ENCODE measurements at places on chromosomes 16 and 17.

DNA sequence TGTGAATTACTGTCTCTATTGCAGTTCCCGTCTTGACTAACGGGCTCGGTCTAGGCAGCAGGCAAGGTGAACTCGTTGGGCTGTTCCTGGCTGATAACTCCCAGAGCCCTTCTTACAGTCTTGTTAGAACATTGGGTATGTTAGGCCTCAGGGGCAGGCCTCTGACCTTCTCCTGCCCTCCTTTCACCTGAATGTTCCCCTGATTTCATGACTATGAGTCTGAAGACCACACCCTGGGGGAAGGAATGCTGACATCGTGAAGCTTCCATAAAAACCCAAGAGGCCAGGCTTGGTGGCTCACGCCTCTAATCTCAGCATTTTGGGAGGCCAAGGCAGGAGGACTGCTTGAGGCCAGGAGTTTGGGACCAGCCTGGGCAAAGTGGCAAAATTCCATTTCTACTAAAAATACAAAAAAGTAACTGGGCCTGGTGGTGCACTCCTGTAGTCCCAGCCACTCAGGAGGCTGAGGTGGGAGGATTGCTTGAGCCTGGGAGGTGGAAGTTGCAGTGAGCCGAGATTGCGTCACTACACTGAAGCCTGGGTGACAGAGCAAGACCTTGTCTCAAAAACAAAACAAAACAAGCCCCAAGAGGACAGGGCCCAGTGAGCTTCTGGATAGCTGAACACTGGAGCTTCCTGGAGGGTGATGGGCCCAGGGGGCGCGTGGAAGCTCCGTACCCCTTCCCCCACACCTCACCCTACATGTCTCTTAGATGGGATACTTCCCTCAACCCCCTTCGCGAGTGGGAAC, 47.8 kb upstream of the FBXO47 start:
- no peak for DNase-seq

DNA sequence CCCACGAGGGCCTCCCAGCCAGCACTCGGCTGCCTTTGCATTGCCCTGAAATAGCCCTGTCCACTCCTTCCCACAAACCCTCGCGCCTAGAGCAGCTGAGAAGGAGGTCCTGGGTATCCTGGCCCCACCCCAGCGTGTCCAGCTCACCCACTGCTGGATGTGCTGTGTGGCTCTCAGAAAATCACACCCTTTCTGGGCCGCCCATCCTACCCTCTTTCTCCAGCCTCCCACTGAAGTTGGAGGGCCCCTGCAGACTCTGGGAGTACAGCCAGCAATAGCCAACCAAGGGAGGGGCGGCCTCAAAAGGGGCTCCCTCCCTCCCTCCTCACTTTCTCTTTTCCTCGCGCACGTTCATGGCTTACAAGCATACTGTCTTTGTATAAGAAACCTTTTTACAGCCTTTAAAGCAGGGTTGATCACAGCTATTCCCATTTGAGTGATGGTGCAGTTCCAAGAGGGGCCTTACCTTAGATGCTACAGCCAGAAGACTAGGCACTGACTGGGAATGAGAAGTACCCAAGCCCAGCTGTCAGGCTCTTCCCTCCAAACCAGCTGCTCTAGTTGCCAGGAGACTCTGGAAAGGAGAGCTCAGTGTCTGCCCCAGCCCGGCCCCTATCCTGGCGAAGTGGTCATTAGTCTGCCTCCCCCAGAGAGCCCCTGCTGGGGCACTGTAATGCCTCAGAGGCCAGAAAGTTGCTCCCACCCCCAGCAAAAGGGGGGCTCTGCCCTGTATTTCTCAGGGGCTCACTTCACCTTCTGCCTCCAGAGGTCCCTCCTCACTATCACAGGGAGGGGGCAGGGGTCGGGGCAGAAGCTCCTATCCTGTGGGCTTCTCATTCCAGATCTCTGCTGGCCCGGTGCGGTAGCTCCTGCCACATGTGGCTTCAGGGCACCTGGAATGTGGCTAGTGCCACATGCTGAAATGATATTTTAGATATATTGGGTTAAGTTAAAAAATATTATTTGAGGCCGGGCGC, 38.1 kb downstream of the DCAKD start:
- no peak for DNase-seq

DNA sequence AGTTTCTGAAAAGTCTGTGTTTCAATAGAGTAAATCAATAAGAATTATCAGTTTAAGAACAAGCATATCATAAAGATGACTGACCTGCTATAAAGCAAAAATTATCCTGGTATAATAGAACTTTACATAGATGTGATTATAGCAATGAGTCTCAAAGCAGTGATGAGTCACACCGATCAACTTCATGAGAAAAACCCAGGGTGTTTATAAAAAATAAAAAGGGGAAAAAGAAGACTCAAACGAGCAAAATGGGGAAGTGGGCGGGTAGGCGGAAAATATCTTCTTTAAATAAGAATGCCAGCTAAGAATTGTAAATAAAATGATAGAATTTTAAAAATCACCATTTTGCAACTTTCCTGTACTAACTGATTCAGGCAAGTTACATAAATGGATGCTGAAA, 46.8 kb downstream of the BRIP1 start:
- no peak for DNase-seq

DNA sequence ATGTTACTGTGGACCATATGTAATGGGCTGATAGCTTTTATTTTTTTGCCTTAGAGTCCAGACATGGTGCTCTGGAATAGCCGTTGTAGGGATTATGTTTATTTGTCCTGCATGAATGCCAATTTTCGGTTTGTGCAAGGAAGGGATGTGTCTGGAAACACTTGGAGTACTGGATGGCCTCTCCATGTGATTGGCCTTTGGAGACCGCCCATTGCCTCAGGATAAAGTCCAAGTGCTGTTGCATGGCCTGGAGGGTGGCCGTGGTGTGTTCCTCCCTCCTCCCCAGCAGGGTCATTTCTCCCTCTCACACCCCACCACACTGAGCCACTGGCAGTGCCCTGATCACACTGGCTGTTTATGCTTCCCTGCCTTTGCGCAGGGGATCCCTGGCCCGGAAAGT, 93.9 kb downstream of the MSI2 start:
- DNase-seq = no peak

DNA sequence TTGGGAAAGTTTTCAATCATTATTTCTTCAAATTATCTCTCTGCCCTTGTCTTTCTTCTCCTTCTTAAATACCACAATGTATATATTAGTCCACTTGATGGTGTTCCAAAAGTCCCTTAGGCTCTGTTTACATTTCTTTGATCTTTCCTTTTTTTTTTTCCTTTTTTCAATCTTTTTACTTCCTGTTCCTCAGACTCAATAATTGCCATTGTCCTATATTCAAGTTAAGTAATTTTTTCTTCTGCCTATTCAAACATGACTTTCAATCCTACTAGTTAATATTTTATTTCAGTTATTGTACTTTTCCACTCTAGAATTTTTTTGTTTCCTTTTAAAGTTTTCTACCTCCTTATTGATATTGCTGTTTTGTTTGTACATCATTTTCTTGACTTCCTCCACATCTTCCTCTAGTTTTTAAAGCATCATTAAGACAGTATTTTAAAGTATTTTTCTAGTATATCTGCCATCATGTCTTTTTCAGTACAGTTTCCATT, 15.8 kb upstream of the UQCRC2 start:
- DNase-seq = no peak

- no peak for DNase-seq
Measured at GRCh38 chr16:6548507-6548906, 784.1 kb upstream of the RBFOX1 start.

DNA sequence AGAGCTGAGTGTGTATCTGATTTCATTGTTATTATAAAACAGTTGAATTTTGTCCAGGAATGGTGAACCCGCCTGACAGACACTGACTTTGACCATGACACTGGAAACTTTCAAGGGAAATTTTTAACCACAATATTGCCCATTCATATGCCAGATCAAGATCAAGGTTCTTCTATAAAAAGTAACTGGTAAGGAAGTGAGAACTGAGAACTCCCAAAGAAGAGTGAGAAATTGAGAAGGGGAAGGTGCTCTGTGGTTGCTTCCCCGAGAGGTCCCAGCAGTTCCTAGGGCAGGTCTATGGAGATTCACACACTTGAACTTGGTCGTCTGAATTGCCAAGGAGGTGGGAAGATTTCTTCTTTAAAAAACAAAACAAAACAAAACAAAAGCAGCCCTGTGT, 27.3 kb downstream of the SLC6A4 start:
- DNase-seq = no peak

- no peak for DNase-seq
Measured at GRCh38 chr16:70730944-70731343, 45.1 kb upstream of the MTSS2 start.

GRCh38 chr17:41992576-41992975, 24.7 kb downstream of the DNAJC7 start:
- DNase-seq = no peak

DNA sequence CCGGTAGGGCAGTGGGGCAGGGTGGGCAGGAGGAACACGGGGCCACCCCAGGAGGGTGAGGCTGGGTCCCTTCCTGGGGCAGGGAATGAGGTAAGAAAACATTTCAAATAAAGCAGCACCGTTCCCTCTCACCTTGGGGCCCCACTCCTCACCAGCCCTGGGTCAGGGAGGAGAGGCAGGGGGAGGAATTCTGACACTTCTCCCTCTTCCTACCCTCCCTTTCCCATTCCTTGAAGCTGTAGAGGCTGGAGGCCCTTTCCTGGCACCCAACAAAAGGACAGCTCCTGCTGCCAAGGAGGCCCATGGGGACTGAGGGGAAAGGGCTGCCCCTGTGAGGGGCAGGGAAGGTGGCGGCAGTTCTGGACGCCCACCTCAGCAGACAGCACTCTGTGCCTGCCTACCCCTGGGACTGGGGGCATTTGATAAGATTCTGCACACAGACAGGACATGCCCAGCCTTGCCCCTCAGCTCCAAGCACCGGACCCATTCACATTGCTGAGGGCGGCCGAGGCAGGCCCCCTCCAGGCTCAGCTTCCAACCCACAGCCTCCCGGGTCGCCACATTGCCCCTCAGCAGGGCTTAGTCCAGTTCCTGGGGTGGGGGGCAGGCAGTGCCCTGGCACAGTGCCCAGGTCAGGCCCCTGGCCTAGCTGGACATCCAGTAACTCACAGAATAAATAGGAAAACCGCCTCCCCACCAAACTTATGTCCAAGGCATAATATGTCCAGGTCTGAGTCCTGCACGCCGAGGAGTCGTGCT, 6.2 kb downstream of the ATXN7L3 start:
- DNase-seq = no peak

DNA sequence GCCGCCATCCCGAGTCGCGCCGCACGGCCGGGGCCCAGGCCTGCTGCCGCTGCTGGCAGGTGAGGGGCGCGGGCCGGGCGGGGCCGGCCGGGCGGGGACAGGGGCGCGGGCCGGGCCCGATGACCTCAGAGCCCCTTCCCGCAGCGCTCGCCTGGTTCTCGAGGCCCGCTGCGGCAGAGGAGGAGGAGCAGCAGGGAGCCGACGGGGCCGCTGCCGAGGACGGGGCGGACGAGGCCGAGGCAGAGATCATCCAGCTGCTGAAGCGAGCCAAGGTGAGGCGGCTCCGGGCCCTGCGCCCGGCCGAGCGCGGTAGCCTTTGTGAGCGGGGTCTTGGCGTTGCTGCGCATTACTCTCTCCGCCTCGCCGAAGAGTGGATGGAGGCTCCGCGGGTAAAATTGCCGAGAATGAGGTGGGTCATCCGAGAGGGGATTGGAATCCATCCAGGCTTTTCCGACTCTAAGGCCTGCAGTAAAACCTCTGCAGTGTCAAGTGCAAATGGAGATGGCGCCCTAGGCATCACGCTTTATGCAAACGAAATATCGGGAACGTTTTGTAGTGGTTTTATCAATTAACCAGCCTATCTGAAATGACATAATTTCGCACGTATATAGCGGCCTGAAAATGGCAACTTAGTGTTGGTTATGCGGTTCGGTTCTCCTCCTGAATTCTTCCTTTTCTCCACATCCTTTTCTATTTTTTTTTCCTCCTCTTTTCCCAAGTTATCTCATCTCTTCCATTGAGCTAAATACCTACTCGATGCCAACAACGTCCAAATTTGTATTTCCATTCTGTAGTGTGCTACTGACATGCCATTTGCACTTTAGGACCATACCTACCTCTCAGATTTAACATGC, 577 bp downstream of the TTC19 start:
- no peak for DNase-seq

DNA sequence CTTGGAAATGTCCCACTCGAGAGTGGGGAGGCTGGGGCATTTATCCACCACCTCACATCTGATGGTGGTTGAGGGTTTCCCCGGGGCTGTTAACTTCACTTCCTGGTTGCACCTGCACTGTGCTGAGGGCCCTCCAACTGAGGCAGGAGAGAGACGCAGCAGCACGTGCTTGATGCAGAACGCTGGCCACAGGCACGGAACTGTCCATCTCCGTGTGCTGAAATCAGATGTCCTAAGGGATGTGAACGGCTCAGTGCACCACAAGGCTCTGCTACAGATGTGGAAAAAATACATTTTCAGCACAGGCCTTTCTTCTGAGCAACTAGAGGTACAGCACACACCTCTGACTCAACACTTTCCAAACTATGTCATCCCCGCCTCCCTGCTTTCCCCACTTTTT, 114.8 kb upstream of the C16orf82 start:
- DNase-seq = no peak

- DNase-seq = no peak
Measured at GRCh38 chr17:76951375-76951905, 83.2 kb downstream of the MGAT5B start.

GRCh38 chr16:2364638-2365210, 24.2 kb upstream of the ABCA3 start:
- DNase-seq = no peak

DNA sequence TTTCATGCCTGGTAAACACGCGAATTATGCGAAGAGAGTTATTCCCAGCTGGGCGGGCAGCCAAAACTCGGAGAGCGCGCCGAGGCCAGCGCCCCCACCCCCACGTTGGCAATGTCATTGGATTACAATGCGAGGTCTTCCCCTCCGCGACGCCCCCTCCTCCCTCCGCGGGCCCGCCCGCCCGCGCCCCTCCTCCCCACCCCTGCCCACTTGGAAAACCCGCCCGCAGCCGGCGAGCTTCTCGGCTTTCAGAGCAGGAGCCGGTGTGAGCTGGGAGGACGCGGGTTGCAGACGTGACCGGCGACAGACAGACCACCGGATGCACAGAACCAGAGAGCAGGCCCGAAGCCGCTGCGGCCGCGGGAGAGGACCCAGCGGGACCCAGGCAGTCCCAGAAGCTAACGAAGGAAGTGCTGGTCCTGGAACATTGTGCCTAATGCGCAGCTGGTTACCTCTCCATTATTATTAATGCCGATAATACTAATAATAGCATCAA, 4.0 kb downstream of the NOG start:
- DNase-seq = no peak

- DNase-seq = no peak
Measured at GRCh38 chr17:28879886-28880571, 17.5 kb downstream of the FLOT2 start.

DNA sequence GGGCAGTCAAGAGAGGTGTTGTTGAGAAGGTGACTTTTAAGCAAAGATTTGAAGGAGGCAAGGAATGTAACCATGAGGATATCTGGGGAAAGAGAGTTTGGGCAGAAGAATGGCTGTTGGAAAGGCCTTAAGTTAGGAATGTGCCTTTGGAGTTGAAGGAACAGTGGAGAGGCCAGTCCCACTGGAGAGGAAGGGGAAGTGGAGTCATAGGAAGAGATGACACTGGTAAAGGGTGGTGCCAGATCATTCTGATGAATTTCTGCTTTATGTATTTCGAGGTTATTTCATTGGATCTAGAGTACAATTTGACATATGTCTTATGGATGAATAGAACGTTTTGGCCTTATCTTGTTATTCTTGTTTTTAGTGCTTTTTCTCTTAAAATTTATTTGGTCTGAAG, 93.5 kb downstream of the WWP2 start:
- DNase-seq = no peak

GRCh38 chr17:31736855-31737625, 122.0 kb downstream of the COPRS start:
- DNase-seq = no peak
